NAMALWA (cell line): ENCODE measurements at places on chromosomes 4 and X.
A peak's percentile ranks its signal among the peaks of the same experiment; 100 is the strongest.

DNA sequence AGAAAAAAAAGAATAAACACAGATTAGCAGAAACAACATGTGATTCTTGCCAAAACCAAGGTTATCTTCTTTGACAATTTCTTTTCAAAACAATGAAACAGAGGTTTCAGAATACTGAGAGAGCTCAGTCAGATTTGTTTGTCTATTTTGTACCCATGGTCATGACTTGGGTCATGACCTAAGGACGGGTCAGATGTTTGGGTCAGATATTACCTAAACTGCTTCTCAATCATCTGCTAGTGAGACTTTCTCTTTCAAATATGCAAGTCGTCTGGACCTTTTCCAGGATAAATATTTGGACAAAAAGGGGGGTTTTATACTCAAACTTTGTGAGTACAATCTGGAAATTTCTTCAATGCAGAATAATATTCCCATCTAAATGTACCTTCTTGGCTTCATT lies 148.3 kb upstream of the USP38 start:
- DNase-seq, result no peak

- DNase-seq, result no peak
Measured at GRCh38 chr4:184439856-184440594, 34.3 kb downstream of the IRF2 start.

DNA sequence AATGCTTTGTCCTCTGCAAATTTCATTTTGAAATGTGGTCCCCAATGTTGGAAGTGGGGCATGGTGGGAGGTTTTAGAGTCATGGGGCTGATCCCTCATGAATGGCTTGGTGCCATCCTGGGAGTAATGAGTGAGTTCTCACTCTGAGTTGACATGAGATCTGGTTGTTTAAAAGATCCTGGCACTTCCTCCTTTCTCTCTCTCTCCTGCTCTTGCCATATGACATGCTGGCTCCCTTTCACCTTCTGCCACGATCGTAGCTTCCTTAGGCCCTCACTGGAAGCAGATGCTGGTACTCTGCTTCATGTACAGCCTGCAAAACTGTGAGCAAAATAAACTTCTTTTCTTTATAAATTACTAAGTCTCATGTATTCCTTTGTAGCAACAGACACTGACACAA lies 262.0 kb downstream of the IL15 start:
- DNase-seq, result no peak

DNA sequence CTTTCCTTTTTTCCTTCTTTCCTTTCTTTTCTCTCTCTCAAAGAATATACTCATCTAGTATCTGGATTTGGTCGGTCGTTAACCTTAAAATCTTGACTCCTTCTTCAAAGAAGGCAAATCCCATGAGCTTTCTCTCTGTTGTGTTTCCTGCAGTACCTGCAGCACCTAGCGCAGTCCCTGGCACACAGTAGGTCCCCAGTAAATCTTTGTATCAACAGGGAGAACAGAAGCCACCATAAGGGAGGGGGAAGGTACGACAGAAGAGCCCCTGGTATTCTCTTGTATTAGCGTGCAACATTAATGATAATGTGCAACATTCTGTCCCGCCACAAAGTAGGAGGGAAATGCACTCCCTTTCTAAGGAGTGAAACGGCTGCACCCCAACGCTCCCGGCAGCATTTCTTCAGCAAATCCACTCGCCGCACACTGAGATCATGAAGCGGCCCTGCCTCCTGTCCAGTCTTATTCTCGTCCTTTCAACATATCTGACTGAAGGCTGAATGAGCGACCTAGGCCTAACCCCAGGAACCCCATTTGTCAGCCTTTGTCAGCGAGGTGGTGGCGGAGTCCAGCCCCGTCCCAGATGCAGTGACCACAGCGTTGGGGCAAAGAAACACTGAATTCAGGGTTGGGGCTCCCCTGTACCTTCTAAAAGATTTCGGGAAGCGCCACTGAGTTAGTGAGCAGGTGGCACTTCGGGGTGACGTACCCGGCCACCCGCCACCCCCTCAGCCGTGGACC lies 133.7 kb downstream of the AMELX start:
- DNase-seq, result no peak

GRCh38 chrX:153723351-153724251 lies 586 bp downstream of the BCAP31 start:
- DNase-seq, result peak; percentile 73

DNA sequence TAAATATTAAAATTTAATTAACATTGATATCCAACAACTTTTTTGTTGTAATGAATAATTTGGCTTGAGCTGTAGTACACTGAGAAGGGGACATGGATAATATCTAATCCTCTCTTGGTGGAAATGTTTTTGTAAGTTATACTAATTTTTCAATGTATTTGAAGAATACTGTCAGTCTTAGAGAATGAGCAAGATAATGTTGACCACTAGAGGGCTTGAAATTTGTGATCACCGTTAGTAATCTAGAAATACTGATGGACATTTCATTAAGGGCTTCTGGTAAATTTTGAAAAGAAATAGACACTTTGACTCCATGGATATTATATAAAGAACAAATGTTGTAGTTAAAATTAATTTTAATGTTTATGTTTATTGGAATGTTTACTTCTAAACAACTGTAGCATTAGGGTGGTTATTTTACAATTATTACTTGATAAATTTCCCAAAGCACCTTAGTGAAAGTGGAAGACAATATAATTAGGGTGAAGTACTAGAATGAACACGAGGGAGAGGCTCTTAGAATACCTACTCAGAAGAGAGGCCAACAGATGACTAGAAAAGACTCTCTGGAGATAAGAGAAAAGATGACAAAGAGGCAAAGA lies 20.0 kb upstream of the CAMK2D start:
- DNase-seq, result peak; percentile 68

GRCh38 chr4:102263024-102263787 lies 82.1 kb downstream of the SLC39A8 start:
- peak; percentile 76 for DNase-seq

GRCh38 chr4:145276050-145276449 lies 95.7 kb upstream of the OTUD4 start:
- no peak for DNase-seq

- no peak for DNase-seq
Measured at GRCh38 chr4:163042306-163042705, 124.4 kb downstream of the NAF1 start.

DNA sequence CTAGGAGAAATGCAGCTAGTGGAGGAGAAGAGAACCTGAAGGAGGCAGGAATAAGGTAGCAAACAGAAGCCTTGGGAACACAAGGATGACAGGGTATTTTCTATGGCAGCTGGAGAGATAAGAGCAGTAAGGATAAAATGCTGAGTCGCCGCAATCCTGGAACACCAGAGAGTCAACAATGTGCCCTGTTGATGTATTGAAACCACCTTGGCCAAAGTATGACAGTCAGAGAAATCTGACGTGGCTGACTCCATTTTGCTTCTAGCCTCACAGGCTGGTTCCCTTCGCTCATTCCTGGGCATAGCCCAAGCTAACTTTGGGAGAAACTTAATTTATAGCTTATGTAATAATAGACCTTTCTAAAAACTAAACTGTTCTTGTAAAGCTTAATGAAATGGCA lies 56.6 kb upstream of the C4orf54 start:
- no peak for DNase-seq

DNA sequence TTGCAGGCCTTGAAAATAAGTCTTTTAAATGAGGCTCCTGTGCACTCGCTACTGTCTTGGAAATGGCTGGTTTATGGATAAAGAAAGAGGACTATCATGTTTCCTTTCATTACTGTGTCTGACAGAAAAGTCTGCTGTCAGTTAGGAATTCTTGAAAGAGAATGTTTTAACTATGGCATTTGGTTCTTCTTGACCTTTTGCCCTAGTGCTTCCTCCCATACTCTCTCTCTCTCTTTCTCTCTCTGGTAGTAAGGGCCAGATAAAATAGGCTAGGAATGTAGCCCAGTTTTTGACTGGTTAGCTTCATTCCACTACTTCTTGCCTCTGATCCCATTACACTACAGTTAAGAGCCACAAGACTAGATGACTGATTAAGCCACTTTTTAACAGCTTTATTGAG lies 29.8 kb downstream of the YY2 start:
- no peak for DNase-seq

GRCh38 chr4:137754652-137755471 lies 222.6 kb upstream of the PCDH18 start:
- no peak for DNase-seq

- no peak for DNase-seq
Measured at GRCh38 chr4:79397951-79398350, 10.1 kb downstream of the GK2 start.

DNA sequence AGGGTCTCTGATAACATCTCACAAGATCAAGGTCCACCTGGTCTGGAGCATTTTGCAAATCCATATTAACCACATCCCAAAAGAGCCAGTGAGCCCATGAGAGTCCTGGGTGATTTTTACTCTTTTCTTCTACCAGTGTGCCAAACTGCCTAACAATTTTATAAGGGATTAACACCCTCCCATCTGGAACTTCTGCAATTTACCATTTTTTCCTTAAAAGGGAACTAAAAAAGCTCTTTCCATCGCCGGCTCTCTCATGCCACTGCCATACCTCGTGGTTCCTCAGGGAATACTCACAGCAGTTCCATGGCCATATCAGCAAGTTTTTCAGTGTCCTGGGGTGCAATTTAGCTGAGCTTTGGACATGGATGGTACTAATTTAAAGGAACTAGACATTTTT lies 55.7 kb downstream of the SEPSECS start:
- no peak for DNase-seq

- peak; percentile 74 for DNase-seq
Measured at GRCh38 chrX:43557792-43558191, 98.3 kb upstream of the MAOA start.

DNA sequence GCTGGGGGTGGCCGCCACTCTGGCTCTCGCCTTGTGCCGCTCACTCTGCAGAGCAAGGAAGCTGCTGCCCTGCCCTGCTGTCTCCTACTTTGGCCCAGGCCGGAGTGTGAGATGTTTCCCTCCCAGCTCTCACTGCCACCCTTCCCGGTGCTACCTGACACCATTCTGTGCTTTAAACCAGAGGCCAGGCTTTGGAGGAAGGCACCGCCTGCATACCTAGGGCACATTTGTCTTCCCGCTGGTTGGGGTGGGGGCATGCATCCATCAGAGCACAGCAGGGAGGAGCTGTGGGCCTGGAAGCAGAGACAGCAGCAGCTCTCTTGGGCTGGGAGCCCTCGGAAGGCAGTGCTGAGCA lies 96.9 kb upstream of the PSAPL1 start:
- DNase-seq, result no peak

GRCh38 chrX:145848857-145849256 lies 31.2 kb downstream of the SLITRK2 start:
- no peak for DNase-seq

- DNase-seq, result no peak
Measured at GRCh38 chr4:159552979-159553768, 450.3 kb downstream of the RAPGEF2 start.
